Urinary bladder (tissue), 4 donors: ENCODE measurements at places on chromosomes 7 and 10. TPM values are rescaled to one million over a fixed set of nuclear protein-coding genes. Genes with fewer than 3 reads are reported as not detected.

The TUBB8 gene
- not detected for total RNA-seq

GRCh38 chr10:59674215-59674836, 35.3 kb downstream of the SLC16A9 start:
- DNase-seq = no peak

The LIPM gene
- not detected for total RNA-seq

The ZSWIM8 gene
- 38.8 TPM for total RNA-seq

- DNase-seq = peak; percentile 82
Measured at GRCh38 chr10:75508239-75508813, 76.9 kb downstream of the LRMDA start.

- no peak for DNase-seq
Measured at GRCh38 chr10:69831231-69831855, 29.6 kb downstream of the COL13A1 start.

DNA sequence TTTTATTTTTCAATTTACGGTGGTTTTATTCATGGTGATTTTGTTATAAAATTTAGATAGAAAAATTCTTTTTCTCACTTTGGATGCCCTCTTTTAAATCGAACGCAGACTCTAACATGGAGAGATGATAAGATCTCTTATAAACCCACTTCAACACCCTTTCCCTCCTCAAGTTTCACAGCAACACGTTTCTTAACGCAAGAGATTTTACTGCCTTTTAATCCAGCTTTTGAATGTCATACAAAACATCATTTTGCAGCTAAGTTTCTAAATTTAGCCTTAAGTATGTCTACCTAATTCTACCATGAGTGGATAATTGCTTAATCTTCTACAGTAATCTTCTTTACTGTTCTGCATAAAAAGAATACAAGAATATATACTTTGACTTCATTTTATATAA, 70.0 kb downstream of the SEMA3C start:
- DNase-seq = no peak

The NUDT1 gene
- total RNA-seq = 11.4 TPM

DNA sequence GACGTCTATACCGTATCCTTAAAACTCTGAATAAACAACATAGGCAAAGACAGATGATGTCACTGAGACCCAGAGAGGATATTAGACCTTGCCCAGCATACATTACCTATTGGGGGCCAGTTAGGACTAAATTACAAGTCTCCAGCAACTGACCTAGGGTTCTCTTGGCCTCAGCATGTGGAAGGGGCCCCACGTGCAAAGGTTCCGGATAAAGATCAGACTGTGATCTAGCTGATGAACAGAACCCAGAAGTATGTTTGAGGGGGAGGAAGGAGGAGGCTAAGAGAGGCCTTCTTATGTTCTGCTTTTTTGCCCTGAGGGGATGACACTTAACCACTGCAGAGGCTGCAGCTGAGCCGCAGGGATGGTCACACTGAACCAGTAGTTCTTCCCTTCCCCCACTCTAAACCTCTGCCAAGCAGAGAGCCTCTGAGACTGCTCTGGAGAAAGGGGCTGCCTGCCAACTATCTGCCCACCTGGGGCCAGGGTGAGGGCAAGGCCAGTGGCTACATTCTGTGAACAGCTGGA, 24.0 kb upstream of the KMT2C start:
- no peak for DNase-seq

DNA sequence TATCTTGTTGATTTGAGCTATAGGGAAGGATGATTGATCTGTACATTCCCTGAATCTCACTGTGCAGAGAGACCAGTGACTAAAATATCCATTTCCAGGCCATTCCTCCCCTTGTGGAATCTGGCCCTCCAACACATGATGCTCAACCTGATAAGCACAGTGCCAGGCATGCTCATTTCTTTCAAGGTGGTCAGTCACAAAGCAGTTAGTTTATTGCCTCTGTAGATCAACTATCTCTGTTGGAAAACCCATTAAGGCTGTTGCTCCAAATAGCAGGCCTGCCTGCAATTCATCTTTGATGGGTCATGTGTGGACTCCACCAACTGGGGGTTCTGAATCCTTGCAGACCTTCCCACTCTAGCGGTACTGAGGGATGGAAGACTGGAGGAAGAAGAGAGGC, 168.6 kb upstream of the FOXK1 start:
- no peak for DNase-seq

DNA sequence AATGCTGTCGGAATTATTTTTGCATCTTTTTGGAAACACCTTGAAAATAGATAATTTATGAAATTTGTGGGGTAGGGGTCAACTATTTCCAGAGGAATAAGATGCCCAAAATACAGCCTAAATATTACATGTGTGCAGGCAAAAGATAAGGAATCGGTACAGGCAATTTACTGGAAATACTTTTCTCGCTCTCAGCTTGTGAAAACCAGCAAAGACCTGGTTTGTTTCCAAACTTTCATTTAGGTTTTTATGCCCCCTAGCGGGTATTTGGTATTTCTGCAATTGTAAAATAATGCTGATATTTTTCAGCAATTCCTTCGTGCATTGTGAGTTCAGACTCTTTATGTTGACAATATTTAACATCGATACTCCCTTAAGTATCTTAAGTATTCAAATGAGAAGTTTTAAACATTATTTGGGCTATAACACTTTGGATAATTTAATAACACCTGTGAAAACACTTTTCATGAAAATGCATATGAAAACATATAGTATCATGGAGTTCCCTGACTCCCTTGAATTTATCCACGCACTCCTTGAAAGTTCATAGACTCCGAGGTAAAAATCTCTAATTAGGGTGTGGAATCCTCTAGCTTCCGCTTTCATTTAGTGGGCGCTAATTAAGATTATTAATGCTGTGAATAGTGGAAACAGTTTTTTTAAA, 132.4 kb downstream of the TSPAN12 start:
- DNase-seq = peak; percentile 33
